ENCODE measurements at places on chromosomes 1 and 21. TPM values are rescaled to one million over a fixed set of nuclear protein-coding genes. Genes with fewer than 3 reads are reported as not detected.

The UTP11 gene
- total RNA-seq = 58.1 TPM

The ITLN2 gene
- total RNA-seq = not detected

The WASF2 gene
- total RNA-seq = 108 TPM

The MAP1LC3C gene
- total RNA-seq = not detected

- DNase-seq = peak; percentile 1
Observed at GRCh38 chr1:115837740-115838421, 3.0 kb downstream of the NHLH2 start.

DNA sequence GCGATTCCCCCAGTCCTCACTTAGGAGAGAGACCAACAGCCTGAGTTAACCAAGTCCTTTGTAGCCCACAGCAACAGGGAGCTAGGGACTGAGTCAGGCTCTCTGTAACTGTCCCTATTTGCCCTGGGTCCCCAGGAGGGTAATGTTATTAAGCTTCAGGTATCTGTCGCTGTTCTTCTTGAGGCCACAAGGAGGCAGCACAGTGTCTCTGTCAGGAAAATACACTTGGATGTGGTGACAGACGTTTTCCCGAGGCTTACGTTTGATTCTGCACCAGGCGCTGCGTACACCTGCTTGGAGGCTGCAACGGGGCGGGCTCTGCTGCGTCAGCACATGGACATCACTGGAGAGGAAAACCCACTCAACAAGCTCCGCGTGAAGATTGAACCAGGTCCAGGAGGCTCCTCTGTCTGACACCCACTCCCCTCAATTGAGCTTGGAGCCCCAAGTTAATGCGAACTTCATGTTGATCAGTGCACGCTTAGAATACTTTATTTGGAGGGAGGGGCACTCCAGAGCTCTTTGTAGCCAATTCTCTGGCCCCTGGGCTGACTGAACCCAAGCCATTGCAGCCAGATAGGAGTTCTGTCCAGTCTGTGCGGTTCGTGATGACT, 10.7 kb upstream of the ELF3 start:
- DNase-seq = peak; percentile 36

All from activated CD8-positive, alpha-beta T cell treated with anti-CD3 and anti-CD28 coated beads for 36 hours (primary cell).